ENCODE measurements at places on chromosomes 2 and 18.
A peak's percentile ranks its signal among the peaks of the same experiment; 100 is the strongest.

DNA sequence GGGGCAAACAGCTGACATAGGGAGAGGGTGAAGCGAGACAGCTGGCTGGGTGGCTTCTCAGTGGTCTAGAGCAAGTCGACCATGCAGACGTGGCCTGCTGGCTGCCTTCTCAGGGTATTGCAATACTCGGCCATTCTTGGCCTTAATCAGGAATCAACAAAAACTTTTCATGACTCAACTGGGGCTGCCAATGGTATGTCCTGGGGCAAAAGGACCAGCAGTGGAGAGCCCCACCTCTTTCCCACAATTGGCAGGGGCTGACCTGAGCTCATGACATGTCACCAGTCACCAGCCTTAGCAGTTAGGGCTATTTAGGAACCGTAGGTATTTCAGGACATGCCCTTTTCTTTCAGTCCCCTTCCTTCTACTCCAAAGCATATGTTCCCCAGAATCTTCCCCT lies 19.1 kb downstream of the PLA2R1 start:
- DNase-seq, result no peak

DNA sequence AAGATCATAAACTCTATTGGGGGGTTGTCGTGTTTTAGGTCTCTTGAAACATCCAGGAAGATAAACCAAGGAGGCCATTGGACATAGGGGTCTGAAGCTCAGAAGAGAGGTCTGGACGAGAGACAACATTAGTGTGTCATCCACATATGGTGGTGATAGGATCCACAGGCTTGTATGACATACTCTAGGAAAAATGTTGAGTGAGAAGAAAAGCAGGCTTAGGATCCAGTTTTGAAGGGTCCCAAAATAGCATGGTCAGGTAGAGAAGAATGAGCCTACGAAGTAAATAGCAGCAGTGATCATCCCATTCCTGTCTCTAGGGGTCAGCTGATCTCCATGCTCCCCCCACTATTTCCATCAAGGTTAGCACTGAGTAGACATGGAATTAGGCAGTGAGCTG lies 166.8 kb downstream of the ANKRD30B start:
- DNase-seq, result no peak

DNA sequence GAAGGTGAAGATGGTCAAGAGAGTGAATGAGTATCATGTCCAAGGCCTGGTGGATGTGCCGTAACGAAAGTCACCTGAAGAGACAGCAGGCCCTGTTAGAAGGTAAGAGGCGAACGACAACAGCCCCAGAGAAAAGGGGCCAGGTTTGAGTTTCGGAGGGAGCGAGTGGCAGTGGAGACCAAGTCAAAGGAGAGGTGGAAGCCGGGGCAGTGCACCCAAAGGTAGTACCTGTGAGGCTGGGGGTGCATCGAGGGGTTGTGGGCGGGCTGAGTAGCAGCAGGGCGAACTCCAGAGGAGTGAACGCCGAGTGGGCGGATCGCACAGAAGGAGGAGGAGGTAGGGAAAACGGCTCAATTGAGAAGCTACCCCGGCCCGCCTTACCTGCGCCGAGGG lies 358 bp downstream of the USP37 start:
- DNase-seq, result no peak

GRCh38 chr18:74113711-74114110 lies 33.9 kb downstream of the FBXO15 start:
- no peak for DNase-seq

DNA sequence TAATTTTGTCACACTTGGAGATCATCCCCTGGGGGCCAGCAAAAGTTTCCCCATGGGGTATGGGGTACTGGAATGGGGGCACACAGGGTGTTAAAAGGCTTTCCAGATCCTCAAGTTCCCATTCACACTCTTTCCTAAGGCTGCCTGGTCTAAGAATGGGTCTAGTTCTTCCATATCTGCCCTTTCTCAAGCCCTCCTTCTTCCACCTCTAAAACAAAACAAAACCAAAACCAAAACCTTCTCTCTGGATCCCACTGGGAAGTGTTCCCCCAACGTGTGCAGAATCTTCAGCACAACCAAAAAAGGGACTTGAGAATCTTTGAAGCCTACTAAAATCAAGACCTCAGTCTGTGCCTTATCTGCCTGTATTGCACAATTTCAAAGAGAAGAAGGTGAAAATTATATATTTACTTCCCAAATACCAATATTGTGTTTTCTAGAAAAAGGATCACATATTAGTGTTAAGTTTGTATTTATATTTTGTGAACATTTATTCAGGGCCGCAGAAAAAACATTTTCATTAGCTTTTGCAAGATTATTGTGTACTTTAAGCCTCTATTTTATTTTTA lies 207.2 kb upstream of the TCF4 start:
- no peak for DNase-seq

GRCh38 chr2:240098349-240098748 lies 37.8 kb downstream of the COPS9 start:
- no peak for DNase-seq

DNA sequence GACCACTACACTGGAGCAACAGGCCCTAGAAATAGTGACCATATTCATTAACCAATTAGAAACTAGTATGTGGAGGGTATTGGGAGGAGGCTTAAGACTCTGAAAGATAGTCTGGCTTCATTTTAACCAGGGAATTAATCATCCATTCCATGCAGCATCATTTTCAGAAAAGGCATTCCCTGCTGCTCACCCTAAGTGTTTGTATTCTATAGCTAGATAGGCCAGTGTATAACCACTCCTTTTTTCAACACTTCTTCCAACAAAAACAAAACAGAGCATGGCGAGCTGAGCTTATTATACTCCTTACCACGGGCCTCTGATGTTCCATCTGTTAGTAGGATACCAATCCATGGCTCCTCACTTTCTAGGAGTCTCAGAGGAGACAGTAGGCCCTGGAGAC lies 112.0 kb upstream of the PKDCC start:
- no peak for DNase-seq

GRCh38 chr2:23385351-23385747 lies 370 bp downstream of the KLHL29 start:
- peak; percentile 38 for DNase-seq

GRCh38 chr2:240236217-240237111 lies 96.0 kb upstream of the OTOS start:
- no peak for DNase-seq

DNA sequence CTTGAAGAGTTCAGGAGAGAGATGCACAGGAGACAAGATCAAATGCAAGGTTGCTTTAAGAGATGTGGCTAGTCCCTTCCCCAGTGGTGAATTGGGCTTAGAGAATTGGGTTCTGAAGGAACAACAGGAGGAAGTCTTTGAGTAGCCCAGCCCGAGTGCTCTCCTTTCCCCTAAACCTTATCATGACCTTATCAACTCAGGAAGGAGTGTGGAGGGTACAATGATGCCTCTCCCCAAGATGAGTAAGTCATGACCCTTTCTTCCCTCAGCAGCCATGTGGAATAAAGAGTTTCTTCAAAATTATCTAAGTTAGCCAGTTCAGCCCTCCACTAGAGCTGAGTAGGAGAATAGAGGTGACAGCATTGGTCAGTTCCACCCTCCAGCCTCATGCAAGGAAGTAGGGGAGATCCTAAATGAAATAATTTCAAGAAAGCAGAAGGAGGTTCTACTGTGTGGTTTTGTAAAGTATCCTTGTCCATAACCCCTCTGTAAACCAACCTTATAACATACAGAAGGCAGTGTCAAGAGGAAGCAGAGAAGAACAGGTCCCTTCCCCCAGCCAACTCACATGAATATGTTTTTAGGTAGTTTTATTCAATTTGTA lies 88.4 kb downstream of the ARHGAP15 start:
- no peak for DNase-seq

DNA sequence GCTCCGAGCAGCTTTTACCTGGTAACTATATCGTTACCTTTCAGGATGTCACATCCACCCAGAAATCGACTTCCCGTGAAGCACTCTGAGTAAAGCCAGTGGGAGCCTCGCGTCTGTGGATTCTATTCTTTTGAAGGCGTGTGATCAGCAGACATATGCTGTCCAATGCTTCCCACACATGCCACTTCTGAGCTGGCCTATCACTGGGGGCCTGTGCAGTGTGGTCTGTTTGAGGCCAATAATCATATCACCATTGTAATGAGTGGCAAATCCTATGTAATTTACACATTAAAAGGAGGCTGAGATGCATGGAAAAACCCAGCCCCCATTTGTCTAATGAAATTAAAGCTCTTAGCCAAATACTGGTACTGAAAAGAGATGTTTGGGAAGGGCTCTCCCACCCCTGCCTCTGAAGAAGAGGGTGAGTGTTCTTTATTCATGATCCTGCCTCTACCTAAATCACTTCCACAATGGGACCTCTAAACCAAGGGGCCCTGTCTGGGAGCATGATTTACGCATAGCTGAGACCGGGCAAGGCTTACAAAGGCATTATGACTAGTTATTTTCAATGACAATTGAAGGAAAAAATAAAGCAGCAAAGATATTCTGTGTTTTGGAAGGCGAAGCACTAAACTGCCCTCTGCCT lies 686.8 kb downstream of the ZEB2 start:
- DNase-seq, result no peak

DNA sequence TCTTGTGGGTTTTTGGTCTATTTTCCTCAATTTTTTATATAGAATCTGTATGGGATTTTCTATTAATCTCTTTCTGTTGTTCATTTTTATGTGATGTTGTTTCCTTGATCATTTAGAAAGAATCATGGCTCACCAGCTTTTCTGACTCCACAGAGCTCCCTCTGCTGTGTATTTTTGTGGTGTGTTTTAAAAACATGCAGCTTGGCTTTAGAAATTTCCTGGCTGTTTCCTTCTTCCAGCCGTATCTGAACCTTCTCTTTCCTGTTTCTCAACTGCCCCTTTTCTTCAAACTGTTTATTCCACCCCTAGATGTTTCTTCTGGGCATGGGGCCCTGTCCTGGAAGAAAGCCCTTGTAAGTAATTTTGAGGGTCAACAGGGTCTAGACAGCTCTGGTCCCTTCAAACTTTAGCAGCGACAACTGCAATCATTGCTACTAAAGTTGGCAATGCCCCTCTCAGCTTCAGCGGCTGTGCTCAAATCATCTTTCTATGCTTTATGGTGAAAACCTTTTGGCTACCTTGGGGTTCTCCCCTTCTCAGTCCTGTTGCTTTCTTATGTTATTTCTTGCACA lies 17.6 kb upstream of the COPS8 start:
- no peak for DNase-seq

All from fibroblast of skin of right quadriceps (primary cell).